GM12891 (cell line): ENCODE measurements at places on chromosomes 2 and 18.

DNA sequence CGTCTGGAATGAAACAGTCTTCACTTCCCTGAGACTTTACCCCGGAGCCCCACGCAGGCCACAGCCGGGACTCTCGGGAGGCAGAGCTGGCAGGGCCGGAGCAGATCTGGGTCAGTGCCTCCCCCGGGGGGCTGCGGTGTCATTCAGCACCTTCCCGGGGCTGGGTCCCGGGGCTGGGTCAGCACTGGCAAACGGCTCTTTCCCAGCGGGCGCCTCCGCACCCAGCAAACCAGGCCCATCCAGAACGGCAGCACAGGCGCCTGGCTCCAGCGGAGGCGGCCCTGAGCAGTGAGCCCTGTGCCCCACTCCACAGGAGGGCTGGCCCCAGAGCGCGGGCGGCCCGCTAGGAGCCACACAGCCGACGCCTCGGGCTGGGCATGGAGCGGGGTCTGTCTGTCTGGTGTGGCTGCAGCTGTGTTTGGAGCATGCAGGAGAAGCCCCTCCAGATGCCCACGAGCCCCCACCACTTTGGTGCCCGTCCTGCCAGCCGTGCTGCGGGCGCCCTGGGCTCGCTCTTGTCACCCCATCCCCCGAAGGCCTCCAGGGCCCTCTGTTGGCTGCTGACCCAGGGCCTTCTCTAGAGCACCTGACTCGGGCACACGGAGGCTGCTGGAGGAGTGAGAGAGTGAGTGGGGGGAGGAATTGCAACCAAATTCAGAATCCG lies 132.1 kb upstream of the CTDP1 start:
- DNase-seq, result no peak

- no peak for DNase-seq
Observed at GRCh38 chr2:172100080-172100934, 2.4 kb downstream of the DLX2 start.

DNA sequence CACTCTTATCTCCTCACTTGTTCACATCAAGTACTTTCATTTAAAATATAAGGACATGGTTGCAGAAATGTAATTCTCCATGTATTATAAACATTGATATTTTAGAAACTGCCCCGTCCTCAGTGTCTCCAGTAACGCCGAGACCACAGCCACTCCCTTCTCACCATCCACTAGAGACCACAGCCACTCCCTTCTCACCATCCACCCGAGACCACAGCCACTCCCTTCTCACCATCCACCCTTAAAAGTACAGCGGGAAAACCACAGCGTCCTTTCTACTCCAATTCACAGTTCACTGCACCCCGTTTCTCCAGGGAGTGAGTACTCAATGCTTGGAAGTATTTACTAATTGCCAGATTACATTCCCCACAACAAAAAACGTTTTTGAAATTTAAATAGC lies 1452.2 kb upstream of the ACVR2A start:
- DNase-seq, result no peak

DNA sequence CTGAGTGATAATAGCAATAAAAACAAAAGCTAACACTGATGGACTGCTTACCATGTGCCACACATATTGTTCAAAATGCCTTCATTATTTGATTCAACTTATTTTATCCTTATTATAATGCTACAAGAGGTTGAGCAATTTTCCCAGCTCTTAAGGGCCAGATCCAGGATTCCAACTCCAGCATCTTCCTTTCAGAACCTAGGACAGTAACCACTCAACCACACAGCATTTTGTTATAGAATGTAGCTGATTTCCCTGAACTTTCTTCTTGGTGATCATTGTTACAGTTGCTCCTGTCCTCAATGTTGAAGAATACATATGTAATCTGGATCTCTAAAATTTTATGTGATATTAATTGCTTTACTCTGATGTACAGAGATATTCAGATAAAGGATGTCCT lies 341.7 kb downstream of the PIK3C3 start:
- DNase-seq, result no peak

DNA sequence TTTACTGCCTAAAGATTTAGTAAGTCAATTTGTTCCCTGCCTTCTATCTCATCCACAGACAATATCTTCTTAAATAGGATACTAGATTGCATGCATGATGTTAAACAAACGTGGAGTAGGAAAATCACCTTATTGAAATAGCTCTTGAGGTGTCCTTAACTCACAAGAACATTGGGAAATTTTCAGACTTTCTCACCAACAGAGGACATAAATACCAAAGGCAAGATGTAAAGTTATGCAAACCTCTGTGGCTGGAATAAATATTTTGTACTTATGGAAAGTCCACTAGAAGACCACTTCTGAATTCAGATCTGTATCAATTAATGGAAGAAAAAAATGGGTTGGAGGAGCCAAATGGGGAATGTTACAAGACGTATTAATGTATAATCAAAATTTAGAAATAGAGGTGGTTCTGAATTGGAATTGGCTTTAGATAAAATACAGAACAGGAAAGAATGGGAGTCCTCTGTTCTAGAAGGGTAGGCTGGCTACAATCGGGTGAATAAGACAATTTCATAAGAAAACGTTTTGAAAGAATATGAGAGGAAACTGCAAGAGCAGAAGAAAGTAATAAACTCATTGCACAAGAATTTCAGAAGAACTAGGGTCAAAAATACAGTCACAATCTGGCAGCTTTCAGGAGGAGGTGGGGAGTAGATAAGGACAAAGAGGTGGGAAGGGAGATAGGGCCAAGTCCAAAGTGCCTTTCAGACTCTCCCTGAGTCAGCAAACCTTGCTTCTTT lies 69.3 kb upstream of the FN1 start:
- DNase-seq, result no peak

DNA sequence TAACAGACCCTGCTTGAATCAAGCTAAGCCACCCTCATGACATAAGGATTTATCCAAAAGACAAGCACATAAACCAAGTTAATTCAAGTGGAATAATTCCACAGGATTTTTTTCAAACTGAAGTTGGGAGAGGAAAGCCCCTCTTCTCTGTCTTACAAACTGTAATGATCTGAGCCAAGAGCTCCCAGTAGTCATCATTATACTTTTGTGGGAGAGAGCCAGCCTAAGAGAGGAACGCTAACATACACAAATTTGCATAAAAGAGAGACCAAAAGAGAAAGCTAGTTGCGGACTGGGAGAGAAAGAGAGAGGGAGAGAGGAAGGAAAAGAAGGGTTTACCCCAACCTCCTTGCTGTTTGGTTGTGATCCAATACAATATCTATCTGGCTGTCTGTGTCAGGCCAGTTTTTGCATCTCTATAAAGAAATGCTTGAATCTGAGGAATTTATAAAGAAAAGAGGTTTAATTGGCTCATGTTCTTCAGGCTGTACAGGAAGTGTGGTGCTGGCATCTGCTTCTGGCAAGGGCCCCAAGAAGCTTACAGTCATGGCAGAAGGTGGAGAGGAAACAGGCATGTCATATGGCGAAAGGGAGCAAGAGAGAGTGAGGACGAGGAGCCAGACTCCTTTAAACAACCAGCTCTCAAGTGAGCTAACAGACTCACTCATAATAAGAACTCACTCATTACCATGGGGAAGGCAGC lies 20.8 kb upstream of the PUM2 start:
- DNase-seq, result no peak

DNA sequence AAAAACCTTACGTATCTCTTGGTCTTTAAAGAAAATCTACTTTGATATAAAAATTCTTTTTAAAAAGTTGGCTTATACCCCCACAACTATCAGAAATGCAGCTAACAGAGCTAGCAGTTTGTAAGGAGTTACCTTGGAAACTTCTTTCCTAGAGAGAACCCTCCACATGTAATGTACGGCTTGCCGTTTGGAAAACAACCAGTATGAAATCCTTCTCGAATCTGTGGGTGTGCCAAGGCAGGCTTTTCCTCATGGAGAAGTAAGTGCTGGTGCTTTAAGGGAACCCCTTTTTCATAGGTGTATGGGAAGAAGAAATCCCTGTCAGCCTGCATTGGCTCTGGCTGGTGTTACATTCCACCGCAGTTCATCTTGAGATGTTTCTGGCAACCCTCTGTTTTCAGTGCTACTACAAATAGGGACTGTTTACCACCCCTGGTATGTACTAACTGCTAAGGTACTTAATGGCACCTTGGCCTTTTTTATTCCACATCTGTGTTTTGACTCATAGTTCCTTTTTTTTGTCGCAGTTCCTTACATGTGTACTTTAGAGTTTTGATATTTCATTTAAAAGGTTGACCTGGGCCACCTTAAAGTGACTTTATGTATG lies 248.4 kb downstream of the FHOD3 start:
- no peak for DNase-seq

DNA sequence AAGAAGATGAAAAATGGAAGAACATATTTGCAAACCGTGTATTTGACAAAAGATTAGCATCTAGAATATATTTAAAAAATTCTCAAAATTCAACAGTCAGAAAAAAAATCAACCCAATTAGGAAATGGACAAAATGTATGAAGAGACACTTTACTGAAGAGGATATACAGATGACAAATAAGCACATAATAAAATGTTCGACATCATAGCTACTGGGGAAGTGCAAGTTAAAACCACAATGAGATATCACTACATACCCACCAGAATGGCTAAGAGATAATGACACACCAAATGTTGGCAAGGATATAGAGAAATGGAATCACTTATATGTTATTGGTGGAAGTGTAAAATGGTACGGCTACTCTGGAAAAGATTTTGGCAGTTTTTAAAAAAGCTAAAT lies 11.7 kb upstream of the NUP35 start:
- DNase-seq, result no peak

DNA sequence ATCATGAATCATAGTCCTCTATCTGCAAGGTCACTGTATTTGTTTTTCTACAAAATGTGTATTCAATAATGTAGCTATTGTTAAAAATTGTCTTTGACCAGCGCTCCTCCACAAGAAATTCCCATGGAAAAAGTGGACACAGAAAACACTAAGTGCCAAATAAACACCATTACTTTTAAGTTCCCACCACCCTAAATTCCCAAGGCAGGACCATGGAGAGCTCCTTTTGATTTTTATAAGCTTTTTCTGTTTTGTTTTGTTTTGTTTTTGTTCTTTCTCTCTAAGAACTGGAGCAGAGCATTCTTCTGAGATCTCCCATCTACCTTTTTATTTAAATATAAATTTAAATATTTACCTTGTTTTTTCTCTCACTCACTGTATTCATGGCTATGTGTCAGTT lies 44.5 kb downstream of the LRATD1 start:
- DNase-seq, result no peak

- DNase-seq, result no peak
Observed at GRCh38 chr2:3214065-3214464, 163.6 kb downstream of the EIPR1 start.

DNA sequence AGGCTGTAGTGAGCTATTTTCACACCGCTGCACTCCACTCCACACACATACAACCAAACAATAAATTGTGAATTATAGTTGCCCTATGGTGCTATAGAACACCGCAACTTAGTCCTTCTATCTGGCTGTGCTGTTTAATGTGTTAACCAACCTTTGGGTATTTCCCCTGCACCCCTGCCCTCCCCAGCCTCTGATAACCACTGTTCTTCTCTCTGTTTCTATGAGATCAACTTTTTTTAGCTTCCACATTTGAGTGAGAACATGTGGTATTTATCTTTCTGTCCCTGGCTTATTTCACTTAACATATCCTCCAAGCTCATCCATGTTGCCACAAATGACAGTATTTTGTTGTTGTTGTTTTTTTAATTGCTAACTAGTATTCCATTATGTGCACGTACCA lies 32.5 kb downstream of the TET3 start:
- DNase-seq, result no peak

DNA sequence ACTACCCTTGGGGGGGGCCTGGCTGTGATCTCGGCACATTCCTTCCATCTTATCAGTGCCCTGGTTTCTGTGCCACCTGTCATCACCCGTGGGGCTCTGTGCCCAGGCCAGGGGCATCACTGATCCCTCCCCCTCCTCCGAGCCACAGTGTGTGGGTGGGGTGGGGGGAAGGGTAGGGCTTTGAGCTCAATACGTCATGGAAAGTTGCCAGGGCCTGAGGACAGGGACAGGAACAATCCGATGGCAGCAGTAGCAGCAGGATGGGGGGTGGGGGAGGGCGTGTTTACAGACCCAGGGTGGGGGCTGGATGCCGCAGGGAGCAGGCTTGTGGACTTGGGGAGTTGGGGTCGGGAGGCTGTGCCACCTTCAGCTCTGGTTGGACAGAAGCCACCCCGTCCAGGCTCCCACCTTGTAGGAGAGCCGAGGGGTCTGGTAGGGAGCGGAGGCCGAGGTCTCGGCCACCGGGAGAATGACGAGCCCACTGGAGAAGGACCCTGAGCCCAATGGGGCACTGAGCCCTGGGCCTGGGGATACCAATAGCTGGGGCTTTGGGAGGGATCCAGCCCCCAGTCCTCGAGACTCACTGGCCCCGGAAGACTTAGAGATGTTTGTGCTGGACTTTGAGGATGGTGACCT lies 3.5 kb downstream of the SLC4A3 start:
- no peak for DNase-seq

GRCh38 chr2:39468579-39469451 lies 31.7 kb upstream of the MAP4K3 start:
- no peak for DNase-seq

- DNase-seq, result no peak
Observed at GRCh38 chr2:240759459-240759858, 60.6 kb downstream of the KIF1A start.

DNA sequence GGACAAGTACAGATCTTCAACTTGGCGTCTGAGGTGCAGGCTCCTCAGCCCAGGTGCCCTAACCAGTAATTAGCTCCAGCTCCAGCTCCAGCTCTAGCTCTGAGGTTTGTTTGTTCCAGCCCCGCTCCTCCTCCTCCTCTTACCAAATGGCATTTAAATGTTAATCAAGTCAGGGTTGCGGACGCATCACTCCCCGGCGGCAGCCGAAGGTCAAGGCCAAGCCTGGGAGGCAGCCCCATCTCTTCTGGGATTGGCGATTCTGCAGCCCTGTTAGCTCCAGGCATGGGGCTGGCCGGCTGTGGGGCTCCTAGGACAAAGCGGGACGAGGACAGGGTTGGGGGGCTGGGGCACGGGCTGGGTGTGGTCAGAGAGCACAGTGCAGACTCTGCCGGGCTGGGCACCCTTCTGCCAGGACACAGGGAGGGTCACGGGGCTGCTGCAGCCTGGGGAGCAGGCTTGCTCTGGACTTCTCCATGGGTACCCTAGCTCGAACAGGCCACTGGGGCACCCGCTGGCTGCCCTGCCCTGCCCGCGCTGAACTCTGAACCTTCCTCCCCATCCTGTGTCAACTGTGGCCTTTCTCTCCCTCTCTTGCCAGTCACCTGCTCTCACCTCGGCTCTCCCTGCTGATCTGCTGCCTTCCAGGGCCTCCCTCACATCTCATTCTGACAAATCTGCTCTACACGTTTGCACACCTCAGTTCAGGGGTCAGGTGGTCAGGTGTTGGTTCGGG lies 203.3 kb downstream of the CELF4 start:
- no peak for DNase-seq

DNA sequence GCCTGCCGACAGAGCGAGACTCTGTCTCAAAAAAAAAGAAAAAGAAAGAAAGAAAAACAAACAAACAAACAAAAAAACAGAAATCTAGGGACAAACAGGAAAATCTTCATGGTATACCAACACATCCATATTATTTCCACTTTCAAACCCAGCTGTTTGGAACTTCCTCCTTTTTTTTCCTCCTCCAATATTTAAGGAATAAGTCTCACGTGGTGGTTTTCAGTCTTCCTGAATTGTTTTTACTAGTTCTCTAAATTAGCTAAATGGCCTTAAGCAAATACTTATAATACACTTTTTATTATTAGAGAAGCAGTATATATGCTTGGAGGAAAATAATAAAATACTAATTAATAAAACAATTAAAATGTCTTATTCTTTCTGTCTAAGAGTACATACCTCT lies 48.7 kb upstream of the GLS start:
- no peak for DNase-seq

- no peak for DNase-seq
Observed at GRCh38 chr2:197327472-197328098, 17.0 kb upstream of the ANKRD44 start.
